ENCODE measurements at places on chromosomes 1 and 21.

DNA sequence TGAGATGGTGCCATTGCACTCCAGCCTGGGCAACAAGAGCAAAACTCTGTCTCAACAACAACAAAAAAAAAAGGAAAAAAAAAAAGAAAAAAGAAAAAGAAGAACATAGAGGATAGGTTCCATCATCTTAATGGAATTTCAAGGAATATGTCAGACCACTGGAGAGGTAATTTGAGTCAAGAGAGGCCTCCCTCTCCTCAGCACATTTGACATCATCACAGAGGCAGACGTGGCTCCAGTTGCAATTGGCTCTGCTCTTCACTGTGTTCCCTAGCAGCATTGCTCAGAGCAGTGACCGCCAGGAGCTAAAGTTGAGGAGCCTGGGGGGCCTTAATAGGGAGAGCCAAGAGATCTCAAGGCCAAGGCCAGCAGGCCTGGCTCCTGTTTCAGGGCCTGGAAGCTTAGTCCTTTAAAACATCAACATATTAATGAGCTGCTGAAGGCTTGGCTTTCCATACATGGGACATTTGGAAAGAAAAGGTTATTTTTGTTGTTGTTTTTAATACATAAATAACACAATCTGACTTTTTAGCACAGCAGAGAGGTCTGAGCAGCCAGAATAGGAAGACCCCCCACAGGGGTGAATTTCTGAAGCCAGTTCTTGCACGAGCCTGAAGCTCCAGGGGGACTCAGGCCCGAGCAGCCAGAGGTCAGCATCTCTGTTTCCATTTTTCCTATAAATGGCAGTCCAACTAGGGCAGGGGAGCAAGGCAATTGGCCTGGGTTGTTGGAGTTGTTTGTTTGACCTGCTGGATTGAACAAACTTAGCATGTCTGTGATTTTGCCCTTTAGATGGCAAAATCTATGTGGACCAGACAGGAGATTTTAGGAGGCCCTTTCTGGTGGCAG lies 118.3 kb upstream of the FGGY start:
- DNase-seq, result peak; percentile 77

- DNase-seq, result no peak
Observed at GRCh38 chr1:201167041-201167991, 13.0 kb upstream of the TMEM9 start.

DNA sequence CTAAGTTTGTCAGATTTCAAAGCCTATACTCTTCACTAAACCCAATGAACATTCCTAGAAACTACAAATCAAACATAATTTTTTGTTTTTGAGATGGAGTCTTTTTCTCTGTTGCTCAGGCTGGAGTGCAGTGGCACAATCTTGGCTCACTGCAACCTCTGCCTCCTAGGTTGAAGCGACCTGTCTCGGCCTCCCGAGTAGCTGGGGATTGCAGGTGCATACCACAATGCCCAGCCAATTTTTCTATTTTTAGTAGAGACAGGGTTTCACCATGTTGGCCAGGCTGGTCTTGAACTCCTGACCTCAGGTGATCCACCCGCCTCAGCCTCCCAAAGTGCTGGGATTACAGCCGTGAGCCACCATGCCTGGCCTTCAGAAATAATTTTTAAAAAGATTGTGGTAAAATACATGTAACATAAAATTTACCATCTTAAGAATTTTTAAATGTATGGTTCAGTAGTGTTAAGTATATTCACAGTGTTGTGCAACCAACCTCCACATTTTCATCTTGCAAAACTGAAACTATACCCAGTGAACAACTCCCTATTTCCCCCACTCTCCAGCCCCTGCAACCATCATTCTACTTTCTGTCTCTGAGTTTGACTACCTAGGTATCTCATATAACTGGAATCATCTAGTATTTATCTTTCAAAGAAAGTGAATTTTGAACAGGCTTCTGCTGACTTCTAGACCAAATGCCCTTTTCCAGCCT lies 2.7 kb upstream of the CFAP141 start:
- no peak for DNase-seq

DNA sequence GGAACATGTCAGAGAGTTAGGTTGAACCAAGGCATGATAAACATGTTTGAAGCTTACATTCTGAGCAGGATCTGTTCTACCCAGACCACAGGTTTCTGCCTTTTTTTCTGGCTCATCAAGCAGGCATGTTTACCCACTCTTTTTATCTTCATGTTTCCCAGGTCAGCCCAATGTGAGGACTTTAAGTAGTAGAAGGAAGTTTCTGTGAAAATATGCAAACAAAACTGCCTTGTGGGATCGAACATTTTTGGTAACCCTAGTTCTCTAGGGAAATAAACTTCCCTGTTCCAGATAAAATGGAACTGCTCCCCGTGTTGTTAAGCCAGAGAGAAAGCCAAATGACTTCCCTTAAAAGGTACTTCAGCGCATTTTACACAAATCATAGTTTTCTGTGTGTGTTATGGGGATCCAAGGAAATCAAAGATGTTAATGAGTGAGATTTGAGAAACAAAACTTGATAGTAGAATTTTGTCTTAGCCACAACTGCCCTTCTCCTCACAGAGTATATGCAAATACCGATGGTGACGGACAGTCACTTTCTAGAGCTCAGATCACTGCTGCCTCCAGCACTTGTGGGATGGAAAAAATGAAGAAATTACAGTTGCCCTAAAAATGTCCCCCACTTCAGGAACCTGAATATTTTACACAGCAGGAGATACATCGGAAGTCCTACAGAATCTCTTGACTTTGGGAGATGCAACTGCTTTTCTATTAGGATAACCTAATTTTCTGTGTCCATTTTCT lies 765 bp upstream of the HIPK1 start:
- DNase-seq, result no peak

DNA sequence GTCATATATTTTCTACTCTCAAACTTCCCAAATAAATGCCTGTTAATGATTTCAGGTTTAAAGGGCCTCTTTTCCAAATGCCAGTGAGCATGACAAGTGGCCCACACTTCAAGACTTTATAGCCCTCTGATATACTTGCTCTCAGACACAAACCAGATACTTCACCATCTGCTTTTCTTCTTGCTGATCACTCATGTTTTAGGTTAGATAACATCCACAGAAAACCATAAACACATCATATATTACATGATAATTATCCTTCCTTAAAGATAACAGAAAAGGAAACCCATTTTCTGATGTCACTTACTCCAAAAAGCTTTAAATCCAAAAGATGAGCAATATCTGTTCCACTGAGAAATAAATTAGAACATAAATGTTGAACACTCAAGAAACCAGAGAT lies 723.5 kb downstream of the LTN1 start:
- DNase-seq, result no peak

DNA sequence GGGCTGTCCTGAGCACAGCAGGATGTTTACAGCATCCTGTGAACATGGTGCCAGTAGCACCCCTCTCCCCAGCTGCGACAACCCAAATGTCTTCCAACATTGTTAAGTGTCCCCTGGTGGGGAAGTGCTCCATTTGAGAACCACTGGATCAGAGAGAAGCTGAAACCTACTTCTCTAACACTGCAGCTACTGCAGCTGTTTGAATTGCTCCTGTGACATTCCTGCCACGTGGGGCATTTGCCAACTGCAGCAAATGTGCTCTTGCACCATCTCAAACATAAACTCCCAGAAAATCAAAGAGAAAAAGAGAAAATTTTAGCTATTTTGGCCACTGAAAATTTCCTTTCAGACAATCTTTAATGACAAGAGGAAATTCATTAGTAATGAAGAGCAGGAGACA lies 11.0 kb downstream of the SLC2A5 start:
- DNase-seq, result peak; percentile 28

DNA sequence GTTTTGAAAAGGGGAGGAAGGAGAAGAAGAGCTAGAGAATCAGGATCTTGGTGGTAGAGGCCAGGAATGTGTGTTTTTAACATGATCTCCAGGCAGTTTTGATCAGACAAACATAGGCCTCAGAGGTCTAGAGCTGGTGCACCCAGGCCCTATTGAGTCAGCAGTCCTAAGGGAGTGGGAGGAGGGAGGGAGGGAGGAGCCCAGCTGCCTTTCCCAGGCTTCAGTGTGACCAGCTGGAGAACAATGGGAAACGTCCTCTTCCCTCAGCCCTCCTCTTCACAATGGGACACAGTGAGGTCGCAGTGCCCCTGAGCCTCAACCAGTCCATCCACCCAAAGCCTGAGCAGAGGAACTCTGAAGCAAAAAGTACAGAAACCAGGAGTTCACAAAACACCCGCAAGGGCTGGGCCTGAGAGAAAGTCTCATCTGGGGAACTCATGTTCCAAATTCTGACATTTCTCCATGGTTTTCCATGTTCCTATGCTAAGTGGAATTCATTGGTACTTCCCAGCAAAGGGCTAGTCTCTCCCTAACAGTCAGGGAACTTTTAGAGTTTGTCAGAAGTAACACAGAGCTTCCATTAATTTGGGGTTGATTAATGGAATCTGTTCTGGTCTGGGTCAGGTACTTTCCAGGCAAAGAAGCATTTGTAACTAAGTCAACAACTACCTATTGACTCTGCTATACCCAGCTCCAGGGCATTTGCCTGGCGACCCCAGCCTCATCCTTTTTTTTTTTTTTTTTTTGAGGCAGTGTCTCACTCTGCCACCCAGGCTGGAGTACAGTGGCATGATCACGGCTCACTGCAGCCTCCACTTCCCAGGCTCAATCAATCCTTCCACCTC lies 37.5 kb downstream of the ELAPOR1 start:
- peak; percentile 47 for DNase-seq

DNA sequence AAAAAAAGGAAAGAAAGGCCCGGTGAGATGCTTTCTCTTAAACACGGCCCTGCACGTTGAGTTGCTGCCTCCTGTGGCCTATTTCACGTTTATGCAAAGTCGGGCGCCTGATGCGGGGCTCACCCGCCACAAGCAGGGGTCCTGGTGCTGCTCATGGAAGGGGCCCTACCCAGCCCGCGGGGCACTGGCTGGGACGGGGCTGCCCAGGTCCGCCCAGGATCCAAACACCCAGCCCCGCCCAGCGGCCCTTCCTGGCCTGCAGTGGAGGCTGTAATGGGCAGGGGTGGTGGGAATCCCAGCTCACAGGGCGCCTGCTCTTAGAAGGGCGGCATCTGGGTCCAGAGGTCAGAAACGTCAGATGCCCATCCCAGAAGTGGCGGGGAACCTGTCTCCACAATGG lies 1.6 kb downstream of the COL6A2 start:
- peak; percentile 45 for DNase-seq

DNA sequence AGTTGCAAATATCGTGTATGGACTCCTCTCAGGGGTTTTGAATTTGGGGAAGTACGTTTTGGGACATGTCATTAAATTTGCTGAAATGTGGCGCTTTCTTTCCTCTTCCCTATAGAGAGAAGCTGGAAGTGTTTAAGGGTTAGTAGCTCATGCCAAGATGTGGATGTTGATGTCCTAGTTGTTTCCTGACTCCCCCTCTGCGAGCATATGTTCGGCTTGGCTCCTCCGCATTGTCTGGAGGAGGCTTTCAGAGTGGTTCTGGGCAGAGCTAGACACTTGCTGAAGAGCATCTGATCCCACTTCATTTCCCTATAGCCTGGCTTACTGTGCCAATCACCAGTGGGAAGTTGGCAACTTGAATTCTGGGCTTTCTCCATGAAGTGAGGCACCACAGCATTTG lies 347.4 kb upstream of the B3GALT2 start:
- no peak for DNase-seq

DNA sequence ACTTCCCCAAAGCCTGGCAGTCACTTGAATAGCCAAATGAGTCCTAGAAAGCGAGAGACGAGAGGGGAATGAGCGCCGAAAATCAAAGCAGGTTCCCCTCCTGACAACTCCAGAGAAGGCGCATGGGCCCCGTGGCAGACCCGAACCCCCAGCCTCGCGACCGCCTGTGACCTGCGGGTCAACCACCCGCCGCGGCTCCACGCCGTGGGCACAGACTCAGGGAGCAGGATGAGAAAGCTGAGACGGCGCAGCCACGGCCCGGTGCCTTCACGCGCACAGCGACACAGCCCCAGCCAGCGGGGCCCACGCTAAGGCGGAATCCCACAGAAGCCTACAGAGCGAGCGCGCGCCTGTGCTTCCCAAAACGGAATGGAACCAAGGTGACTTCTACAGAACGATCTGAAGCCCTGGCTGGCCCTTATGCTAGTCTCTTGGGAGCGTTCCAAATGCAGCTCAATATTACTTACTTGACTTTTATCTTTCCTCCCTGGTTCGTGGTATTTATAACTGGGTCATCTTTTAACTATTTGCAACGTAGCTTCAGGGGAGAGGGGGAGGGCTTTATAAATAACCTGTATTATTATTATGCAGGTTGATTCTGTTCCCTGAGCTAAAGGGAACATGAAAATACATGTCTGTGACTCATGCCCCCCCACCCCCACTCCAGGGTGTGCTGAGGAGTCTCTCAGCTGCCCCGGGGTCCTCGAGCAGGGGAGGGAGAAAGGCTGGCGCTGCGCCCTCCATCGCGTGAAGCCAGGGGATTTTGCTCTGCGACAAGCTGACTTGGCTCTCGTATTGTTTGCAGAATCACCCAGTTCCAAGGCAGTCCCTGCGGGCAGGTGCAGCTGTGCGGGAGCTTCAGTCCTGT lies 1.7 kb downstream of the TSPEAR start:
- peak; percentile 7 for DNase-seq

DNA sequence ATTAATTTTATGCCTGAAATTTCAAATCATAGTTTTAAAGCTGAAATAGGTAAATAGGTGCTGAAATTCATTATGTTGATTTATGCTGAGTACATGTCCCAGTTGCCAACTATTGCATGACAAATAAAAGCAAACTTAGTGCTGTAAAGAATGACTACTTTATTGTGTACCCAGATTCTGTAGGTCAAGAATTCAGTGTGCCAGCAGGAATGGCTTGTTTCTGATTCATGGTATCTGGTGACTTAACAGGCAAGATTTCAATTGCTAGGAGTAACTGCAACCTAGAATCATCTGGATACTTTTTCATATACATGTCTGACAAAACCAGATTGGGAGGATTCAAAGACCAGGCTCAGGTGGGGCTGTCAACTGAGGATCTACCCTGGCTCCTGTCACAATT lies 678.4 kb upstream of the ADAMTS5 start:
- DNase-seq, result no peak

DNA sequence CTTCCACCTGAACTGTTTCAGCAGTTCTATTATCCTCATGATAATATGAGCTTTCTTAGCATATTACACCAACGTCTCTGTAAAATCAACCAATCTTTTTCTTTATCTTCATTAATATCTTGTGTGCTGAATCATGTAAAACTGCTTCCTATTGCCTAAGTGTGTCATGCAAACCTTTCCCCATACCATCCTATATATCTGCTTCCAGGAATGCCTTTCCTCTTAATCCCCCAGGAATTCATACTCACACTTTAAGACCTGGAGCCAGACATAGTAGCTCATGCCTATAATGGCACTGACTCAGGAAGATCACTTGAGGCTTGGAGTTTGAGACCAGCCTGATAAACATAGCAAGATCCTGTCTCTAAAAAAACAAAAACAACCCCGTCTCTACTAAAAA lies 183.9 kb downstream of the NRIP1 start:
- DNase-seq, result peak; percentile 94

- DNase-seq, result no peak
Observed at GRCh38 chr1:102799496-102799895, 308.8 kb downstream of the COL11A1 start.

DNA sequence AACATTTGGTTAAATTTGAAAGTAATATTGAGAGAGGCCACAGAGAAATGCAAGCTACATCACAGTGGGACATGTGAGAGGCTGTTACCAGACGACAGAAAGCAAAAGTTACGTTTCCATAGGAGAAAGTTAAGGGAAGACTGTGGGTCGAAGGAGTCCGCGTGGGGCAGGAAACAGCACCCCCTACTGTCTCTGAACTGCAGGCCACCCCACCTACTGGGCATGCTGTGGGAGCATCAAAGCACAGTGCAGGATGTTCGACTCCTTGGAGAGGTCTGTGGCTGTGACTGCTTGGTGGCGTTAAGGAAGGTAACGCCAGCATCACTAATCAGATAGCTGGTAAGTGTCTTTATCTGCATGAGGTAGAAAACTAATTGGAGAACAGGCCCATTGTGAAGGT lies 123.9 kb downstream of the PTBP2 start:
- no peak for DNase-seq

Data from fibroblast of skin of abdomen (primary cell).